ENCODE measurements at places on chromosomes 7 and 10. TPM values are rescaled to one million over a fixed set of nuclear protein-coding genes. Genes with fewer than 3 reads are reported as not detected.

The STEAP1 gene
- 8.1 TPM for total RNA-seq

The LBX1 gene
- not detected for total RNA-seq

The HHEX gene
- total RNA-seq, result 1.5 TPM

The ZPBP gene
- not detected for total RNA-seq

The AGBL3 gene
- total RNA-seq, result 1.9 TPM

The FBXL13 gene
- 1.2 TPM for total RNA-seq

The CAMK2B gene
- total RNA-seq, result 0.15 TPM

- no peaks in the 10 kb centered on the region for H3K36me3 ChIP-seq
- no peaks in the 10 kb centered on the region for H3K27me3 ChIP-seq
- peak; percentile 72 for DNase-seq
- H3K27ac ChIP-seq, result peak overlapping the region; percentile 51
- peaks cover 16% of the 10 kb centered on the region for H3K4me1 ChIP-seq
These were observed 778 bp upstream of the TRIM8 start for GRCh38 chr10:102643336-102644065.

- H3K27me3 ChIP-seq, result no peaks in the 10 kb centered on the region
- H3K4me3 ChIP-seq, result no peak overlapping the region
- H3K27ac ChIP-seq, result no peak overlapping the region
- peak; percentile 34 for DNase-seq
These were observed 82.9 kb upstream of the DDC start for GRCh38 chr7:50648076-50648475.

GRCh38 chr10:83536426-83536825 lies 602.9 kb upstream of the GHITM start:
- H3K4me3 ChIP-seq, result no peak overlapping the region
- no peaks in the 10 kb centered on the region for H3K4me1 ChIP-seq
- H3K36me3 ChIP-seq, result no peaks in the 10 kb centered on the region

- H3K27ac ChIP-seq, result no peak overlapping the region
- DNase-seq, result no peak
- no peak overlapping the region for H3K4me3 ChIP-seq
- H3K36me3 ChIP-seq, result no peaks in the 10 kb centered on the region
- no peaks in the 10 kb centered on the region for H3K4me1 ChIP-seq
These were observed 108.3 kb downstream of the MTERF1 start for GRCh38 chr7:91771921-91772815.

GRCh38 chr10:127734753-127735152 lies 2.2 kb upstream of the FOXI2 start:
- no peak overlapping the region for H3K27ac ChIP-seq
- DNase-seq, result no peak
- H3K4me1 ChIP-seq, result peaks cover 23% of the 10 kb centered on the region
- H3K36me3 ChIP-seq, result no peaks in the 10 kb centered on the region
- H3K27me3 ChIP-seq, result peaks cover 25% of the 10 kb centered on the region

- H3K27ac ChIP-seq, result no peak overlapping the region
- H3K4me3 ChIP-seq, result no peak overlapping the region
- H3K27me3 ChIP-seq, result no peaks in the 10 kb centered on the region
- peak; percentile 20 for DNase-seq
- H3K4me1 ChIP-seq, result no peaks in the 10 kb centered on the region
These were observed 178.0 kb downstream of the JCAD start for GRCh38 chr10:29881336-29881771.

DNA sequence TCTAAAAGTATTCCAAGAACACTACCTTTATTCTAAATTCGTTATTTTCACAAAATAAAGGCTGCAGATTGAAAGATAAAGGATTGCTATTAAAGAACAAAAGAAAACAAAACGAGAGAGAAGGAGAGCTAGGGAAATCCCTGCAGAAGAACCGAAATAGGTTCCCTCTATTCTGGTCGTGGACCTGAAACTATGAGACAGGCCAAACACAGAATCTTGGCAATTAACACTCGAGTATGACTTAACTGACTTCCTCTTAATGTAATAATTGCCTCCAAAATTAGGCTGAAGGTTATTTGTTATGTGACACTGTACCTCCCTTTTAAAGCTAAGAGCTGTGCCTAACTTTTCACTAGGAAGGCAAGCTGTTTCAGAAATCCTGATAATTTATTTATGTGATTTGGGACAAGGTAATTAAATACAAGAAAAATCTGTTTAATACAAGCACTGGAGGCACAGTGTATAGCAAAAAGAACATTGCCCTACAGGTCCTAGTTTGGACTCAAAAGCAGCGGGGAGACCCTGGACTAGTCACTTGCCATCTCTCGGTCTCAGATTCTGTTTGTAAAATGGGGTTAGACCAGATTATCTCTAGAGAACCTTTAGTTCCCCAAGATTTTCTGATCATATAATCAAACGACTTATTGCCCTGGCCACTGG lies 11.6 kb downstream of the NAMPT start:
- H3K36me3 ChIP-seq, result peaks cover 23% of the 10 kb centered on the region
- H3K4me3 ChIP-seq, result no peak overlapping the region
- no peak overlapping the region for H3K27ac ChIP-seq
- H3K4me1 ChIP-seq, result no peaks in the 10 kb centered on the region
- DNase-seq, result no peak

GRCh38 chr7:12291870-12292269 lies 80.8 kb downstream of the TMEM106B start:
- H3K27me3 ChIP-seq, result no peaks in the 10 kb centered on the region
- H3K4me3 ChIP-seq, result no peak overlapping the region
- H3K36me3 ChIP-seq, result no peaks in the 10 kb centered on the region
- no peak for DNase-seq
- H3K4me1 ChIP-seq, result no peaks in the 10 kb centered on the region

- peak; percentile 57 for DNase-seq
- H3K4me1 ChIP-seq, result peaks cover 34% of the 10 kb centered on the region
- H3K27ac ChIP-seq, result peak overlapping the region; percentile 49
- no peak overlapping the region for H3K4me3 ChIP-seq
These were observed 20.4 kb downstream of the DNAJB12 start for GRCh38 chr10:72334196-72334824.

- no peaks in the 10 kb centered on the region for H3K36me3 ChIP-seq
- no peaks in the 10 kb centered on the region for H3K4me1 ChIP-seq
These were observed 28.0 kb upstream of the KIAA1217 start for GRCh38 chr10:24180891-24181290.

GRCh38 chr7:158377800-158378623 lies 209.6 kb downstream of the PTPRN2 start:
- no peaks in the 10 kb centered on the region for H3K36me3 ChIP-seq
- H3K4me1 ChIP-seq, result peaks cover 3% of the 10 kb centered on the region
- H3K4me3 ChIP-seq, result no peak overlapping the region
- no peak for DNase-seq

GRCh38 chr10:17454161-17455014 lies at the start of gene ST8SIA6:
Gene ST8SIA6 (minus strand): TSS chr10:17454595. CDS start chr10:17454255, 340 bp downstream.
- H3K27ac ChIP-seq, result no peak within 1 kb of the TSS
- peaks cover 13% of the 10 kb centered on the region for H3K27me3 ChIP-seq
- no peaks in the 10 kb centered on the region for H3K36me3 ChIP-seq
- H3K4me1 ChIP-seq, result peaks cover 3% of the 10 kb centered on the region

DNA sequence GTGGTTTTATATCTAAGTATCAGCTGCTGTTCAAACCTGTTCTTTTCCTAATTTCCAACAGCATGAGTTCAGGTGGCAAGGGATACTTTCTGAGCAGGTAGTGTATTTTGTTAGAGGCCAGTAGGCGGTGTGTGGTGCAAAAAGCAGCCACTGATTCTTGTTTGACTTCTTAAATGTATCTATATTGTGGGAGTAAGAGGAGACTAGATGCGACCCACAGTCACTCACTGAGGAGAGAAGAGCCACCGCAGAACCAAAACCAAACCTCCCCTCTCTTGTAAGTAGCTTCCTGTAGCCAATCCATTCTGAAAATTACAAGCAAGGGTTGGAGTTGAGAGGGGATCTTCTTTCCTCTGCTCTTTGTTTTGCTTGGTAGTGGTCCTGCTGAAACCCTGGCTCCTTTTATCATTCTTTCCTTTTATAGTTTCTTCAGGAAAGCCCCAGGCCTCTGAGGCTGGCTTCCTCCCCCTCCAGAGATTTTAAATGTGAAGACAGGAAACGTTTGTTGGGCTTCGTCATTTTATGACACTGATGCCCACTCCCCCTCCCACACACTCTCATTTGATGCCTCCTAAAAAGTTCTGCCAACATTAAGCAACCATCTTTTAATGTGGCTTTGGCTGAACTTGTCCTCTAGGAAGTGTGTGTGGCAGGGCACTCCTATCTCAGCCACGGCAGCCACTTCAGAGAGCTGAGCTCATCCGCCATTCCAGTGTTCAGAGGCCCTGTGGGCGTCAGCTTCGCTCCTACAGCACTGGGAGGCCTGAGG lies 566.0 kb downstream of the SUGCT start:
- no peaks in the 10 kb centered on the region for H3K36me3 ChIP-seq
- no peaks in the 10 kb centered on the region for H3K27me3 ChIP-seq
- no peak overlapping the region for H3K27ac ChIP-seq
- no peaks in the 10 kb centered on the region for H3K4me1 ChIP-seq

GRCh38 chr7:477626-478220 lies 41.9 kb downstream of the PDGFA start:
- no peak overlapping the region for H3K27ac ChIP-seq
- H3K27me3 ChIP-seq, result no peaks in the 10 kb centered on the region

DNA sequence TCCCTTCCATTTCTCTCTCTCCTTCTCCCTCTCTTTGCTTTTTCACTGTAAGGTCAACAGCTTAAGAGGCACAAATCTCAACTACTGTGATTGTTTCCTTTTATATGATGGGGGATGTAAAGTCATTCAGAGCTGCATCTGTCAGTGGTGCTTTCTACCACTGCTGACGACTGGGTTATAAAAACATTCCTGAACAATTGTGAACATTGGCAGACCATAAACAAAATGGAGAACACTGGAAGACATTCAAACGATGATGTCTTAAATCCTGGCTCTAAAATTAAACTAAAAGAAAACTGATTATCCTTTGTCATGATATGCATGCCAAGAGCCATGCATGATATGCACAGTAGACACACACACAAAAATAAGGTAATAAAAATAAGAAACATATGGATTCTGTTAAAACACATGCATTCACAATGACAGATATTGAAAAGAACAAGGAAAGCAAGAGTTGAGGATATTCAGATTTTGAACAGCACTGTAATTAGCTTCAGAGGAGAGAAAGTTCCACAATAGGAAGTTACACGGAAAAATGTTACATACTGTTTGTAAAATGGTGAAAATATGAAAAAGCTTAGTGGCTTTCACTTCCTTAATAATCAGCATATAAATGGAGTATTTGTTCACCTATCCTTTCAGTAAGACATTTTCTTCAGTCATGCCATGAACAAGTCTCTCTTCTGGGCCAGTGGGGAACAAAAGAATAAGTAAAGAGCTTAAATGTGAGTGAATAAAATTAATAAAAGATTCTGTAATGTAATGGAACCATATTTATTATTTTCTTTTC lies 89.2 kb downstream of the RNLS start:
- no peaks in the 10 kb centered on the region for H3K4me1 ChIP-seq
- no peak for DNase-seq
- H3K4me3 ChIP-seq, result no peak overlapping the region
- no peaks in the 10 kb centered on the region for H3K27me3 ChIP-seq

DNA sequence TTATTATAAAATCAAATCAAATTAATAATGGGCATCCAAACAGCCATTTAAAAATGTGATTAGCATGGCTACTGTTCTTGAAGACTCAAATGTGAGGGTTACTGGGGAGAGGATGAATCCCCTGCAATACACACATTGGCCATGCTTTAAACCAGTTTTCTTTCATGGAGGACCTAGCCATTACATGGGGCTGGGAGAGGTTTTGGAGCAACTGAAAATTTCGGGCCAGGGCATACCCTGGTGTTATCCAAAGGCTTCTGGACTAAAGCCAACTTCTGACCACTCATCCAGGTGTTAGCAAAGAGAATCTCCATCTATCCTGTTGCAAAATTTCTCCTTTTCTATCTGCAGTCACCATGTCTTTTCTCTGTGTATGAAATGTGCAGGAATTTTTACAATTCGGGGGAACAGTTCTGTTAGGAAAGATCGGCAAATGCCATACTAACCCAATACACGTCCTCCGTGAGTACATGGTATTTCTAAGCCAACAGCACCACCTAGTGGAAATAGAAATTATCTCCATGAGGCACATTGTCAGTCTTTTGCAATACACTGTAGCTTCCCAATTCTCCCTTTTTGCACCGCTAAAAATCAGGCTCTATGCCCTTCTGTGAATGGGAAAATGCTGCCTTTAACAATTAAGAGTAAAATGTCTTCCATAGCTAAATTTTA lies 47.0 kb upstream of the ZNF107 start:
- H3K4me3 ChIP-seq, result no peak overlapping the region
- no peaks in the 10 kb centered on the region for H3K36me3 ChIP-seq
- H3K4me1 ChIP-seq, result no peaks in the 10 kb centered on the region
- peak; percentile 39 for DNase-seq
- H3K27ac ChIP-seq, result no peak overlapping the region

DNA sequence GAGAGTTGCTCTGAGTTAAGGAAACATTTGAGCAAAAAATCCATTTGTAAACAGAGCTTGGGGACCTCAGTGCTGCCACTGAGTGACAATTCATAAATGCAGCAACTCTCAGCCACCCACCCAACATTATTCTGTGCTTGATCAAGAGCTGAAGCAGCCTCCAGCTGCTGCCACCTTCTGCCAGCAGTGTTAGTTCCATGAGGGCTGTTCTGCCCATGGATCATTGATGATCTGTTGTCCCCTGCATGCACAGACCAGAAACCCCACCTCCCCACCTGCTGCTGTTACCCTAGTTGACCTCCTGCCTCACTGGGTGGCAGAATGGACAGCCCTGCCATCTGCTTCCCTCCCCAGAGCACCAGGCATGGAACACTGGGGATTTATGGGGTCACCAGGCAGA lies 305.4 kb downstream of the KCNMA1 start:
- DNase-seq, result no peak
- no peak overlapping the region for H3K4me3 ChIP-seq
- no peaks in the 10 kb centered on the region for H3K36me3 ChIP-seq
- H3K27ac ChIP-seq, result no peak overlapping the region
- no peaks in the 10 kb centered on the region for H3K4me1 ChIP-seq

DNA sequence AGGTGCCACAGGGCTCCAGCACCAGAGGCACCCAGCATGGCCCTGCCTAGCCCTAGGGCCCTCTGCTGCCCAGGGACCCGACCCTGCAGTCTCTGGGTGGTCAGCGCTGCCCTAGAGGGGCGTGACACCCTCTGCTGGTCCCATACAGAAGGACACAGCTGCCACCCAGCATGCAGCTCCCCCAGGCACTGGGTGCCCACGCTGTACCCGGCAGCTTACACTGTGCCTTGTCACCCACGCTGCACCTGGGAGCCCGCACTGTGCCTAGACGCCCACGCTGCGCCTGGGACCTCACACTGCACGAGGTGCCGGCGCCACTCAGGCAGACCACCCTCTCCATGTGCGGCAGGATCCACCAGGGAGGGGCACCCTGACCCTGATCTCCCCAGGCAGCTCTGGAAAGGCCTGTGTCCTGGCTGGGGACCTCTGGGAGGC lies 55.2 kb downstream of the PWWP2B start:
- no peak for DNase-seq
- peaks cover 2% of the 10 kb centered on the region for H3K27me3 ChIP-seq
- no peak overlapping the region for H3K4me3 ChIP-seq

DNA sequence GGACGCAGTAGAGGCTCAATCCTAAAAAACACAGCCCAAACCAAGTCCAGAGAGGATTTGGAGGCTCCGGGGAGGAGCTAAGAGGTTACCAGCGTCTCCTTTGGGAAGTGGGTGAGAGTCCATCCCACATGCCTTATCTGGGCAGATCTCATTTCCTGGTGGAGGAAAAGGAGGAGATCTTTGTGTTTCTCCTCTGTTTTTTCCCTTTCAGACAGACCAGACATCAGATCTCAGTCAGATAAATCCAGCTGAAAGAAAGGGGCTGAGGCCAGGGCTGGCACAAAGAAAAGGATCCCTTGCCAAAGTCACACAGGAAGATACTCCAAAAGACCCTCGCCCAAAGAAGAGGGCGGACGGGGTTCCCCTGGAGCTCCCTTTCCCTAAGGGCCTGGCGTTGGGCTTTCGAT lies 58.3 kb upstream of the COMTD1 start:
- no peak overlapping the region for H3K4me3 ChIP-seq
- no peak overlapping the region for H3K27ac ChIP-seq
- H3K36me3 ChIP-seq, result no peaks in the 10 kb centered on the region
- DNase-seq, result no peak
- peaks cover 29% of the 10 kb centered on the region for H3K27me3 ChIP-seq
